Adipocyte (in vitro differentiated cells): ENCODE measurements at places on chromosomes 11 and 22.
A peak's percentile ranks its signal among the peaks of the same experiment; 100 is the strongest.

- DNase-seq: no peak
Measured at GRCh38 chr11:110979696-110980095, 265.8 kb upstream of the POU2AF2 start.

DNA sequence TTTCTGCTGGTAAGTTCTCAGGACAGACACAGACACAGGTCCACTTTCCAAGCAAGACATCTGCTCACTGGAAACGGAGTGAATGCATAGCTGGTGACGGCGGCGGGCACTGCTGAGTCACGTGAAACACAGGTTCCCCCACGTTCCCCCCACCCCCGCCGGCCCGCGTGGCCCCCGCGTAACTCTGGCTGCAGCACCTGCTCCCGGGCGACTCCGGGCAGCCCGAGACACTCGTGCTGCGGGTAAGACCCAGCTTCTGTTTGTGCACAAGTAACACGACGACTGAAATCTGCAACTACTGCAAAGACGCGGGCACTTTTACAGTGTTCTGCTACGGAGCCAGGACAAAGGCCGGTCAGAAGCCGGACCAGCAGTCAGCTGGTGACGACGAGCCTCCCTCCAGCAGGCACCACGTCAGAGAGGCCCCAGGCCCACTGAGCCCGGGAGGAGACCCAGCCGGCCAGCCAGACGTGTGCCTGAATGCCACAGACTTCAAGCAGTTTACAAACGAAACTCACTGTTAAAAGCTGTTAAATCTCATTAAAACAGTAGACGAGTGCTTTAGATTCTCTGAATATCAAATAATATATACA lies 12.9 kb upstream of the ARFGAP3 start:
- DNase-seq: no peak

DNA sequence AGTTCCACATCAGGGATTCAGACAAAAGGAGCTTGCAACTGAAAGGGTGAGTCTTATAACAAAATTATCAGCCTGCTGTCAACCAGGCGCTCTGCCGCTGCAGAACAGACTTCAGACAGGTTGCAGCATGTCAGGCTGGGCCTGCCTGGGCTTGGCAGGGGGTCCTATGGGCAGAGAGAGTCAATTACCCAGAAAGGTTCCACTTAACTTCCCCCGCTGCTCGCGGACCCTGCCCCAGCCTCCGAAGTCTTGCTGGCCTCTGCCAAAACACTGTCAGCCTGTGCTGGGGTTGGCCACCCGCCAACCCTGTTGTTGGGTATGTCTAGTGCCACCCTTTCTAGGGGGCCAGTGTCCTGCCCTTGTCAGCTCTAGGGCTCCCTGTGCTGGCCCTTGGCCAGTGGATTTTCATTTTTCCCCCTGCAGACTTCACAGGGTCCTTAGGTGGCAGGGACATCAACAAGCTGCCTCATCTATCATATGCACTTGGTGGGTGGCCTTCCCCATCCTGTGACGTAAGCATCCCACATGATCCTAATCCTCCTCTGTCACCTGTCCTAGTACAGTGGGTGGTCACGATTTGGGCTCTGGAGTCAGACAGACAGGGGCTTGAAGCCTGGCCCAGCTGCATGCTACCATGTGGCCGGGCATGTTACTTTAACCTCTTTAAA lies 166.5 kb upstream of the CADM1 start:
- no peak for DNase-seq

DNA sequence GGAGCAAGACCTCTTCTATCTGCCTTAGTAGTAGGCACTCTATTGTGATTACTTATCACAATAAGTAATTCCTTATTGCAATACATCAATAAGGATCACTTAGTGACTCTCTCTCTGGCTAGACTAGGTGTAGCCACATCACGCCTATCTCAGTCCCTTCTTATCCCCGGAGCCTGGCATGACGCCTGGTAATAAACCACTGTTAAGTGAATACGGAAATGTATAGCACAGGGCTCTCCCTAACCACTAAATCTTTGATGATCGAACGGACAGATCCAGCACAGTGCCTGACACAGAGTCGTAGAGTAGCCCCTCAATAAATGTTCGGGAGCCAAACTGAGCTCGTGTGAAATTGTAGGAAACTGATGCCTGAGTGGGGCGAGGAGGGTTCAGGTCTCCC lies 143.3 kb downstream of the FBXO7 start:
- no peak for DNase-seq

DNA sequence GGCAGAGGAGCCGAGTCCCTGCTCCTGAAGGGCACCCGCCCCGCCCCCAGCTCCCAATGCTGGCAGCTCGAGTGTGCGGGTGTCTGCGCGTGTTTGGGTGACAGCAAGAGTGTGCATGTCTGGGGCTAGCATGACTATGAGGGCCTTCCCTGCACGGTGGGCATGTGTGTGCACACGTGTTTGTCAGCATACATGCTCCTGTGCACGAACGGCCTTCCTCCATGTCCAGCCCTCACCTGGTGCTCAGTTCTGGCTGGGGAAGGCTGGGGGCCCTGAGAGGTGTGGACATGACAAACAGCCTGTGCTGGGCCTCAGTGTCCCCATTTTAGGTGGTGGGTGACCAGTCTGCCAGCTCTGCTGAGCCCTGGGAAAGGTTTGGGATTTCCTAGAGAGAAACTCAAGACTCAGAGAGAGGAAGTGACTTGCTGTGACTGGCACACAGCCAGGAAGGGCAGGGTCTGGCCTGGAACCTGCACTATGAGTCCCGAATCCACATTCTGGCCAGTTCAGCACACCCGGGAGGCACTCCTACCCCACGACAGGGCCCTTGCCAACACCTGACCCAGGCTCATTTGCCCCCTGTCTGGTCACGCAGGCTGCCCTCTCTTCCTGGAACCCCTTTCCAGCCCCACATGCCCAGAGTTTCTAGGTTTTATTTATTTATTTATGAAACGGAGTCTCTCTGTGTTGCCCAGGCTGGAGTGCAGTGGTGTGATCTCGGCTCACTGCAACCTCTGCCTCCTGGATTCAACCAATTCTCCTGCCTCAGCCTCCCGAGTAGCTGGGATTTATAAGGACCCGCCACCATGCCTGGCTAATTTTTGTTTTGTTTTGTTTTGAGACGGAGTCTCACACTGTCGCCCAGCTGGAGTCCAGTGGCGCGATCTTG lies 3.3 kb upstream of the SHISA8 start:
- DNase-seq: no peak

DNA sequence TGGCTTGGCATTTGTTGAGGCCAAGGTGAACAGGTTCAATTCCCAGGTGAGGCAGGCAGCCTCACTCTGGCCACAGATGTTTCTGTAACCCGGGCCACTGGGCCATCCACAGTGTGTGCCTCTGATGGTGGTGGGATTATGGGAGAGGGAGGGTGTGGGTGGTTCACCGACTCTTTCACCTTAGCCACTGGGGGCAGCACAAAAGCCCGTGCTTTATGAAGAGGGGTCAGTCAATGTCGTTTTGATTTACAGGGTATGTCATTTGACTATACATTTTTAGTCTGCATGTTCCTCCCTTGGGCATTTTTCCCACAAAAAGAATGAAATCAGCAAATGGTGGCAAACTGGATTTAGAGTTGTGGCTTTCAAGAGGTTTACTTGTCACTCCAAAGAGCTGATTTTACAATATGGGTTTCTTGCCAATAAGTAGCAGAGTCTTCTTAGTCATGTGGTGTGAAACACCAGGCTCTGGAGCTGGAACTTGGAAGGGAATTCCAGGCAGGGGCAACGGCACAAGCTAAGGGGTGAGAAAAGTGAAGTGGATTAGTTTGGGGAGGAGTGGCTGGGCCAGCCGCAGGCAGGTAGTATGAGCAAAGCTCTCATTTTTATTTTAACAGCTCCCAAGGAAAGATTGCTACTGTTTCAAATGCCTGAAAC lies 217.8 kb upstream of the ZBED5 start:
- DNase-seq: no peak

DNA sequence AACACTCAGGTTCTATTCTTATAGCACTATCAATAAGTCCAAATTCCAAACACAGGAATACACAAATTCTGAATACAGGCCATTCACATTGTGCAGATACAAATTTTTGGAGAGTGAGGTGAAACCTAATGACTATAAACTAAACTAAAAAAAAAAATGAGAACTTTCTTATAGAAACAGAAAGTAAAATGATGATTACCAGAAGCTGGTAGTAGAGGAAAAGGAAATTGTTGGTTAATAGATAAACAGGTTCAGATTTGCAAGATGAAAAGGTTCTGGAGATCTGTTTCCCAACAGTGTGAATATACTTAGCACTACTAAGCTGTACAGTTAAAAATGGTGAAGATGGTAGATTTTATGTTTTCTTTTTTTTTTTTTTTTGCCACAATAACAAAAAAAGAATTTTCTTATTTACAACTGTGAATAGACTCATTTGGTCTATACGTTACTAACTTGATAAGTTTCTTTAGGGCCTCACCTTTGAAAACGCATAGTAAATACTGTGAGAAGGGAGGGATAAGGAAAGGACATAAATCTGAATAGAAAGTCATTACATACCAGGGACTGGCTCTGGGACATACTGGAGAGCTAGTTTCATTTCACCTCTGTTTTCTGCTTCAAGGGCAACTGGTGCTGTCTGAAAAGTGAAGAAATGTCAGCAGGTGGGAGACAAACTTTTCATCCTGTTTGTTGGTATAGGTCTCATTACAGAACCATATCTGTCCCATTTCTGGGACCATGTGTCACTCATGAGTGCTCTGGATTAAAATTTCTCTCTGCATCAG lies 14.2 kb upstream of the CCDC89 start:
- no peak for DNase-seq

GRCh38 chr11:45042560-45042959 lies 91.9 kb upstream of the TP53I11 start:
- peak; percentile 44 for DNase-seq

GRCh38 chr22:44289414-44290171 lies 23.2 kb downstream of the SHISAL1 start:
- DNase-seq: no peak

- DNase-seq: peak; percentile 80
Measured at GRCh38 chr11:106311531-106312230, 234.2 kb downstream of the AASDHPPT start.

- DNase-seq: no peak
Measured at GRCh38 chr11:120703358-120704152, 192.0 kb downstream of the GRIK4 start.

- no peak for DNase-seq
Measured at GRCh38 chr11:10315083-10315482, 10.2 kb downstream of the ADM start.

DNA sequence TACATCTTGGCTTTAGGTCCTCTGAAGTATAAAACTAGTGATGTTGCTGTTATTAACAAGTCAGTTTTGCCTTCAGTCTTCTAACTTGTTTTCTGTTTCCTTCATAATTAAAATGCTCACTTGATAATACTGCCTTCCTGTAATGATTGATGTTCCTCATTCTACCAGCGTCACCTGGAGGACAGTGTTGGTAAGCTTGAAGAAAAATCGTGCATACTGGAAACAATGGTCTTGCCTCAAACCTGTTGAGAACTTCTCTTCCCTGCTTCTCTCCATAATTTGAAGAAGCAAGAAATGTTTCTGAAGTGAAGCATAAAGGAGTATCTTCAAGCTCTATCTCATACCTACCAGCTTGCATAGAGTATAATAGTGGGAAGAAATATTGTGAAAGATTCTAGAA lies 3.0 kb downstream of the YWHAH start:
- DNase-seq: no peak

DNA sequence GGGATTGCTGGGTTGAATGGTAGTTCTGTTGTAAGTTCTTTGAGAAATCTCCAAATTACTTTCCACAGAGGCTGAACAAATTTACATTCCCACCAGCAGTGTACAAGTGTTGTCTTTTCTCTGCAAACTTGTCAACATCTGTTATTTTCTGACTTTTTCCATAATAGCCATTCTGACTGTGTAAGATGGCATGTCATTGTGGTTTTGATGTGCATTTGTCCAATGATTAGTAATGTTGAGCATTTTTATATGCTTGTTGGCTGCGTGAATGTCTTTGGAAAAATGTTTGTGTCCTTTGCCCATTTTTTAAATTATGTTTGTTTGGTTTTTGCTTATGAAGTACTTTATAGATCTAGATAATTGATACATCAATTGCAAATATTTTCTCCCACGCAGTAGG lies 1025.0 kb downstream of the JRKL start:
- no peak for DNase-seq

- DNase-seq: no peak
Measured at GRCh38 chr11:101034076-101034475, 95.5 kb downstream of the PGR start.

DNA sequence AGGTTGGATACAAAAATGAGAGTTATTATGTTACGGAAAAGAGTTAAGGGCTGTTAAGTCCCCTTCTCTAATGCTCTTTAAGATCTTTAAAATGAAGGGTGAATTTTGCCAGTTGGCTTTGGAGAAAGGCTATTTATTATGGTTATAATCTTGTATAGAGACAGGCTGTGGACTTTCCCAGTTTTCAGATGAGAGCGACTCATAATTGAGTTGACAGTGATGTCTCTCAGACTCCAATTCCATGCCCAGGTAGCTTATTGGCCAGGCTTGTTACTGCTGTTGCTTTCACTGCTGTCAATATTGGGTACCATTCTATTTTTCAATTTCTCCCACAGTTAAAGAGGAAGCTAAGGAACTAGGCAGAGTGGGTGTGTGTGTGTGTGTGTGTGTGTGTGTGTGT lies 13.1 kb downstream of the ENDOD1 start:
- no peak for DNase-seq

GRCh38 chr11:1761857-1762536 lies 1.7 kb downstream of the CTSD start:
- no peak for DNase-seq

- no peak for DNase-seq
Measured at GRCh38 chr11:27396259-27396839, 33.3 kb upstream of the CCDC34 start.

DNA sequence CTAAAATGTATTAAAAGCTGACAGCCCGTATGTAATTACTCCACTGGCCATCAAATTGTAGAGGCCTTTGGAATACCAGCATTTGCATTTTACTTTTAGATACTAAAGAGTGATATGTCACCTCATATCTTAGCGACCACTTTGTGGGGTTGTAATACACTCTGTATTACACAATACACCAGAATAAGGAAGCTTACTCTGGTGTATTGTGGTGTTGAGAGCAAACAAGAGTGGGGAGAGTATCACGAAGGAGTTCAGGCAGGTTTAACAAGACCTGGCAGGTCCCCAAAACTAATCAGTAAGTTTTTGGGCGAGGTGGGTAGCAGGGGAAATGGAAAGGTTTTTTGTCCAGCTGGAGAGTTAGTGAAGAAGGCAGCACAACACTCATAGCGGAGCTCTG lies 3.2 kb downstream of the NUP50 start:
- no peak for DNase-seq
